ENCODE measurements at places on chromosomes 5 and 9.
A peak's percentile ranks its signal among the peaks of the same experiment; 100 is the strongest.

DNA sequence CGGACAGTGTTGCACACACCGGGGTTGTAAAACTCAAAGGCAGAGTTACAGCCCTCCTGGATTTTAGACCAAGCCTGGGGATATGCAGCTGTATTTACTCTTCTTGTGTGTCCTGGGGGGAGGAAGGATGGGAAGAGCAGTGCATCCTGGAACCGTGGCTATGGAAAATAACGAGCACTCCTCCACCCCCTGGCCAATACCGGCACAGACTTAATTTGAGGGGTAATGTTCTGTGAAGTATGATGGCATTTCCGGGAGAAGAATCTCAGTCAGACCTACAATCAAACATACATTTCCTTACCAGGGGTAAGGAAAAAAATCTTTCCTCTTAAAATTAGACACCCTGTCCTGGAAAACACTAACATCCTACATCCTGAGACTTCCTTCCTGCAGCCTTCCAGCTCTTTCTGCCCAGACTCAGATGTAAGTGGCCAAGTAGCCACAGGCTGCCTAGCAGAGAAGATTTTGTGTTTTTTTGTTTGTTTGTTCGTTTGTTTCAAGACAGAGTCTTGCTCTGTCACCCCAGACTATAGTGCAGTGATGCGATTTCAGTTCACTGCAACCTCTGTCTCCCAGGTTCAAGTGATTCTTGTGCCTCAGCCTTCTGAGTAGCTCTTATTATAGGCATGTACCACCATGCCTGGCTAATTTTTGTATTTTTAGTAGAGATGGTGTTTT is 11.0 kb upstream of the ERMP1 start:
- H3K27me3 ChIP-seq: no peaks in the 10 kb centered on the region
- H3K4me3 ChIP-seq: no peak overlapping the region
- no peak for DNase-seq
- H3K4me1 ChIP-seq: peaks cover 8% of the 10 kb centered on the region
- H3K36me3 ChIP-seq: no peaks in the 10 kb centered on the region
- no peak overlapping the region for H3K27ac ChIP-seq

GRCh38 chr9:81605170-81605670 is 84.1 kb downstream of the TLE1 start:
- no peak for DNase-seq
- no peaks in the 10 kb centered on the region for H3K27me3 ChIP-seq
- no peaks in the 10 kb centered on the region for H3K36me3 ChIP-seq
- H3K4me3 ChIP-seq: no peak overlapping the region
- H3K27ac ChIP-seq: no peak overlapping the region

GRCh38 chr5:149423794-149424268 is 44.7 kb upstream of the IL17B start:
- DNase-seq: no peak
- peaks cover 61% of the 10 kb centered on the region for H3K36me3 ChIP-seq
- no peaks in the 10 kb centered on the region for H3K27me3 ChIP-seq
- H3K4me1 ChIP-seq: peaks cover 28% of the 10 kb centered on the region
- peak overlapping the region; percentile 52 for H3K27ac ChIP-seq

- H3K4me1 ChIP-seq: peaks cover 16% of the 10 kb centered on the region
- H3K4me3 ChIP-seq: peak overlapping the region; percentile 79
- no peaks in the 10 kb centered on the region for H3K36me3 ChIP-seq
- no peaks in the 10 kb centered on the region for H3K27me3 ChIP-seq
- H3K27ac ChIP-seq: no peak overlapping the region
- DNase-seq: peak; percentile 34
These were observed 569 bp downstream of the CAMK4 start for GRCh38 chr5:111224561-111225345.

DNA sequence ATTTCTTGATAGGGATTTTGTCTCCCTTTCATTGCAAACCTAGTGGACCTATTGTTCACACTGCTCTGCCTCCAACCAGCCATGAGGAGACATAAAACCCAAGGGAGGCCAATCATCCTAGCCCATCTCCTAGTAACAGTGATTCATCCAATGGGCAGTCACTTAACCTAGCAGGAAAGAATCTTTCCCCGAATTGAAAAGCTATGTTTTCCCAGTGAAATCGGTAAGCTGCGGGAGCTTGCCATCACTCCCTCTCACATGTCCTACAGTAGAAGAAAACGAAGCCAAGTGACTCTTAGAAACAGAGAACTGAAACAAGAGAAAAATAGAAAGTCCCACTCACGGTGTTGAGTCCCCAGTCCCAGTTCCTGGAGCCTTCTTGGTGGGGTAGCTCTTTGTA is 123.3 kb downstream of the SUSD1 start:
- H3K27me3 ChIP-seq: no peaks in the 10 kb centered on the region
- peaks cover 52% of the 10 kb centered on the region for H3K4me1 ChIP-seq
- no peaks in the 10 kb centered on the region for H3K36me3 ChIP-seq
- H3K27ac ChIP-seq: peak overlapping the region; percentile 87
- DNase-seq: peak; percentile 83

GRCh38 chr9:116190637-116191396 is 37.2 kb downstream of the PAPPA start:
- H3K4me1 ChIP-seq: peaks cover 37% of the 10 kb centered on the region
- peaks cover 30% of the 10 kb centered on the region for H3K36me3 ChIP-seq
- H3K27me3 ChIP-seq: no peaks in the 10 kb centered on the region
- peak overlapping the region; percentile 81 for H3K27ac ChIP-seq
- H3K4me3 ChIP-seq: no peak overlapping the region

DNA sequence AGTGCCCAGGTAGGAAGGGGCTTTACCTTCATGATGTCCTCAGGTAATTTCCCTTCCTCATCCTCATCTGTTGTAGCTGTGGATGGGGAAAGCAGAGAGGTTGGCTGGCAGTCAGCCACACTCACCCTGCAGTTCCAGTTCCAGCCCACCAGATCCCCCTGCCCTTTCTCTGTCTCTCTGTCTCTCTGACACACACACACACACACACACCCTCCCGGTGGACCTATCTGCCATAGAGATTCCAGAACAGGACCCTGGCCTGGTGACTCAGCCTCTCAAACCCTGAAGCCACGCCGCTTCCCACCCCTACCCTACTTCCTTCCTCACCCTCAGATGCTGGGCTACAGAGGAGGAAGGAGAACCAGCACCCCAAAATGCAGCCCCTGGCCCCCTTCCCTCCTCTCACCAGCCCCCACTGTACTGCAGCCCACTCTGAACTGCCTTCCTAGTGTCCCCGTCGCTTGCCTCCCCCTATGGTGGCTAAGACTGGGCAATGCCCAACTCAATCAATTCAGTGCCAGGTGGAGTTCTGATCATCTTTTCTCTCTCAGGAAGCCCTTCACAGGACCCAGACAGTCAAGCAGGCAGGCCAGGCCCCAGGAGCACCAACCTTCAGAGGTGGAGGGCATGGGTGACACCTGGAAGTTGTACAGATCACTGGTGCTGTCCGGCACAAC is 4.8 kb downstream of the IRF1 start:
- DNase-seq: no peak
- H3K27ac ChIP-seq: no peak overlapping the region
- no peaks in the 10 kb centered on the region for H3K27me3 ChIP-seq
- peaks cover 39% of the 10 kb centered on the region for H3K36me3 ChIP-seq
- H3K4me1 ChIP-seq: no peaks in the 10 kb centered on the region

GRCh38 chr5:114305402-114306207 is 56.3 kb upstream of the KCNN2 start:
- H3K36me3 ChIP-seq: no peaks in the 10 kb centered on the region
- H3K27ac ChIP-seq: no peak overlapping the region
- peak; percentile 10 for DNase-seq

GRCh38 chr5:135821061-135821801 is 13.2 kb upstream of the SLC25A48 start:
- H3K4me3 ChIP-seq: no peak overlapping the region
- no peaks in the 10 kb centered on the region for H3K4me1 ChIP-seq

- peak overlapping the region; percentile 58 for H3K27ac ChIP-seq
- no peaks in the 10 kb centered on the region for H3K36me3 ChIP-seq
- peak; percentile 91 for DNase-seq
- no peaks in the 10 kb centered on the region for H3K27me3 ChIP-seq
These were observed 62.5 kb downstream of the IPO11 start for GRCh38 chr5:62475072-62475471.

DNA sequence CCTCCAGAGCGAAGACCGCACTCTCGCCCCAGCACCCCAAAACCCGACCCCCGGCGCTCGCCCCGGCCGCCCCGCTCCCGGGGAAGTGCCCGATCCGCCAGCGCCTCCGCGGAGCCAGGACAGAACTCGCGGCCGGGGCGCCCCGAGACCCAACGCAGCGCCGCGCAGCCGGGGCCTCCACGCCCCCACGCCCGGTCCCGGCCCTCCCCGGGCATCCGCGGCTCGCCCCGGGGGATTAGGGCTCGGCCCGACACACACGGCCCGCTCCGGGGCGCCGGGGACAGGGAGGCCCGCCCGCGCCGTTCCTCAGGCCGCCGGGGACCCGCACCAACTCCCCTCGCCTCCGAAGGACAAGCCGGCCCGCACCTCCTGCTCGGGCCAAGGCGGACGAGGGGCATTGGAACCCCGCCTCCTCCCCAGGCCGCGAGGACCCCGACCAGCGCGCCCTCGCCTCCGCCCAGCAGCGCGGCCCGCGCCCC is 544 bp downstream of the FNBP1 start:
- H3K27ac ChIP-seq: peak overlapping the region; percentile 43
- H3K27me3 ChIP-seq: no peaks in the 10 kb centered on the region
- peak overlapping the region; percentile 88 for H3K4me3 ChIP-seq
- DNase-seq: peak; percentile 63
- peaks cover 14% of the 10 kb centered on the region for H3K4me1 ChIP-seq
- H3K36me3 ChIP-seq: no peaks in the 10 kb centered on the region

- H3K27ac ChIP-seq: no peak overlapping the region
- H3K36me3 ChIP-seq: no peaks in the 10 kb centered on the region
- H3K27me3 ChIP-seq: no peaks in the 10 kb centered on the region
These were observed 356.2 kb downstream of the SEMA5A start for GRCh38 chr5:9189681-9190080.

- H3K4me1 ChIP-seq: peaks cover 3% of the 10 kb centered on the region
- DNase-seq: peak; percentile 37
- H3K4me3 ChIP-seq: no peak overlapping the region
- H3K27ac ChIP-seq: no peak overlapping the region
- H3K36me3 ChIP-seq: no peaks in the 10 kb centered on the region
These were observed 29.2 kb upstream of the JAK2 start for GRCh38 chr9:4955836-4956235.

GRCh38 chr9:110582156-110582555 is 2.6 kb upstream of the SVEP1 start:
- H3K4me3 ChIP-seq: no peak overlapping the region
- H3K36me3 ChIP-seq: no peaks in the 10 kb centered on the region
- DNase-seq: peak; percentile 51

DNA sequence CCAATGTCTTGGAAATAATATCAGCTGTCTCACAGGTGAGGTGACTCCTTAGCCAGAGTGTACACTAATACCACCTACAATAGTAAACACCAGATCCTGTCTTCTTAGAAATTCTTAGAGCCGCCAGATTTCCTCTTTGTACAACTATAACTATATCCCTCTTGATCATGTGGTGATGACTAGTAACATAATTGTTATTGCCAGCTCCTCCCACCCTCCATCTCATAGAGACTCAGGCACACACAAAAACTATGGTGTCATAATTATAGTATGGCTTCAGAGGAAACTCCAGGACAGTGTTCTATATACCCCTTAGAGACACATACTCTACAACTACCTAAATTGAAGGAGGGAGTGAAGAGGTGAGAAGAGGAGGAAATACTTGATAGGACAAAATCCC is 33.1 kb downstream of the PGGT1B start:
- peaks cover 49% of the 10 kb centered on the region for H3K36me3 ChIP-seq
- no peaks in the 10 kb centered on the region for H3K4me1 ChIP-seq
- H3K4me3 ChIP-seq: no peak overlapping the region

DNA sequence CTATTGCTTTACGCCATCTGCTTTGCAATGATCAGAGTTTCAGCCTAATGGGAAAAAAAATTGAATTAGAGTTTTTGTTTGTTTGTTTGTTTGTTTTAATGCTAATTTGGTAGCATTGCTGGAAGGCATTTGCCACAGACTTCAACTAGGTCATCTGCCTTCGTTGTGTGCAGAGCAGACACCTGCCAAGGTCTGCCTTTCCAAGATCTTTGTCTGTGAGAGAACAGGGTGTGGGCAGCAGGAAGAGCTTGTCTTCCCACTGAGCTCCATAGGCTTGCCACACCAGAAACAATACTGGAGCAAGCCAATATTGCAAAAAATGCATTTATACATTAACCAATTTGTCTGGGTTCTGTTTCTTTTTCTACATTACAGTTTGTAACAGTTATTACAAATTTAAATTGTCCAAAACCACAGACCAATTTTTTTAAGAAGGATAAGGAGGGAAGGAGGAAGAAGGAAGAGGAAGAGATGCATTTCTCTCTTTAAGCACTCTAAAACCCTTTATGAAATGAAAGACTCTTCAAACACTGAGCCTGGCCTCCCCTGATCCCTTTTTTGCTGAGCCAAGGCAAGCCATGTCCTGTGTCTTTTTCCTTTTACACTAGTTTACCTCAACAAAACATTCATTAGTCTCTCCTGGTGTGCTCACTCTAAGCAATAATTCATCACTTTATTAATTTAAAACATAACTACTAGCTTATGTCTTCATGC is 210.5 kb downstream of the SNX18 start:
- H3K4me3 ChIP-seq: no peak overlapping the region
- H3K4me1 ChIP-seq: peaks cover 15% of the 10 kb centered on the region
- DNase-seq: no peak
- no peak overlapping the region for H3K27ac ChIP-seq

DNA sequence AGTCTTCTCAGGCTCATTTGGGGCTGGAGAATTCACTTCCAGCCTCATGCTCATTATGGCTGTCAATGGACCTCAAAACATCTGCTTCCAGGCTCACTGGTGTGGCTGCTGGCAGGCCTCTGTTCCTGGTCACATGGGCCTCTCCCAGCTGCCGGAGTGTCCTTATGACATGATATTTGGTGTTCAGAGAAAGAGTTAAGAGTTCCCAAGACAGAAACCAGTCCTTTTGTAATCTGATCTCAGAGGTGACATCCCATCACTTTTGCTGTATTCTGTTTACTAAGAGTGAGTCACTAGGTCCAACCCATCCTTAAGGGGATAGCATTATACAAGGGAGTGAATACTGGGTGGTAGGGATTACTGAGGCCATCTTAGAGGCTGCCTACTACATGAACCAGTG is 104.6 kb downstream of the CACNA1B start:
- no peaks in the 10 kb centered on the region for H3K36me3 ChIP-seq
- no peaks in the 10 kb centered on the region for H3K27me3 ChIP-seq
- no peak overlapping the region for H3K27ac ChIP-seq
- H3K4me3 ChIP-seq: no peak overlapping the region

GRCh38 chr5:175162036-175162435 is 281.9 kb downstream of the DRD1 start:
- H3K4me1 ChIP-seq: no peaks in the 10 kb centered on the region
- H3K4me3 ChIP-seq: no peak overlapping the region
- H3K27me3 ChIP-seq: no peaks in the 10 kb centered on the region
- no peaks in the 10 kb centered on the region for H3K36me3 ChIP-seq
- DNase-seq: no peak

- H3K4me3 ChIP-seq: no peak overlapping the region
- H3K4me1 ChIP-seq: no peaks in the 10 kb centered on the region
- DNase-seq: peak; percentile 19
- no peak overlapping the region for H3K27ac ChIP-seq
- H3K27me3 ChIP-seq: no peaks in the 10 kb centered on the region
These were observed 119.1 kb upstream of the CLINT1 start for GRCh38 chr5:157978061-157978460.

GRCh38 chr9:133046196-133046899 is 15.4 kb upstream of the CEL start:
- H3K27me3 ChIP-seq: no peaks in the 10 kb centered on the region
- no peaks in the 10 kb centered on the region for H3K4me1 ChIP-seq
- H3K4me3 ChIP-seq: no peak overlapping the region
- H3K27ac ChIP-seq: no peak overlapping the region
- H3K36me3 ChIP-seq: peaks cover 9% of the 10 kb centered on the region
- DNase-seq: no peak
